ENCODE measurements at places on chromosomes 7 and 10.

- DNase-seq = no peak
Measured at GRCh38 chr10:25678220-25678619, 255.8 kb upstream of the MYO3A start.

DNA sequence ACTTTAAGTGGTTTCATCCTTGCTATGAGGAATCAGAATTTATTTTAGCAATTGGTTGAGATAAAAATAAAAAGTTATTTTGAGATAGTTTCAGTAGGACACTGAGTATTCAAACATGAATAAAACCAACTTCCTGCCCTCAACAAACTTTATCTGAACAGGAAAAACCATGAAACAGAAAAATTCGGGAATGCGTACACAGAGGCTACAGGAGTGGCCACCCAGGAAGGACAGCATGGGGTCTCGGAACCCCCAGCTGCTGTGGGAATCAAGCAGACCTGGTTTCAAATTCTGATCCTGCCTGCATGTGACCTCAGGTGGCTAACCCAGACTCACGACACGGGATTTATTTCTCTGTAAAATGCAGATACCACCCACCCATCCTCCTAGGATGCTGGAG lies 49.0 kb upstream of the GRID1 start:
- no peak for DNase-seq

DNA sequence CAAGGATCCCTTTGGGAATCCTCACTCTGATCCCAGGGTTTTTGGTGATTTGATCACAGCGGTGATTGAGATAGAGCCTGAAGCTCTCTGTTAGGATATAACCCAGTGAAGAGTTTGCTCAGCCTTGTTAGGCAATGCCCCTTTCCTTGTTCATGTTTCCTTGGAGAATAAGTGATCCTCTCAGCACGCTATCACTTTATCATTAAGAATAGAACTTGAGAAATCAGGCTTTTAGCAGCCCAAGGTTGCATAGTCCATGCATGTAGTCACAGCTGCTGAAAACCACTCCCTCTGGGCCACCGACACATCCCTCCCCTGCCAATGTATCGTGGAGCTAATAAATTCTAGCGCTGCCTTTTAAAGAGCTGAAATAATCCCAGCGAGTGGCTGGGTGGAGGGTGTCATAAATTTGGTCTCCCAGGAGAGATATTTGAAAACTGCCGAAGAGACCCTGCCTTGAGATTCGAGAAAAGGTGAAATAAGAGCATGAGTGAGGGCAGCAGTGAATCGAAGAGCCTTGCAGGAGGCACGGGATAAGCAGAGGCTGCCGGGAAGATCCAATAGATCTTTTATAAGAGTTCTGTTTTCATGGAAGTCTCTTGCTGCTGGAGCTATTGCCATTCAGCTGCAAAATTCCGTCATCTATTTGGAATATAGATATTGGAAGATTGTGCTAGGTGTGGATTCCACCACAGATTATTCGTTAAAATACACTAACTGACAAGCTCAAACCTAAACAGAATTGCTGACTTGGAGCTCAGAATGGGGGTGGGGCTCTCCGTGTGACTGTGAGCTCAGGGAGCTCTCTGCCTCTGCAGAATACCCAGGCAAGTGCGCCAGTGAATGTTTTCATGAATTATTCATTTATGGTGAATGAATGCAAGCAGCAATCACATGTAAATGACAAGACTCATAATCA lies 249.8 kb downstream of the TRIL start:
- peak; percentile 48 for DNase-seq

DNA sequence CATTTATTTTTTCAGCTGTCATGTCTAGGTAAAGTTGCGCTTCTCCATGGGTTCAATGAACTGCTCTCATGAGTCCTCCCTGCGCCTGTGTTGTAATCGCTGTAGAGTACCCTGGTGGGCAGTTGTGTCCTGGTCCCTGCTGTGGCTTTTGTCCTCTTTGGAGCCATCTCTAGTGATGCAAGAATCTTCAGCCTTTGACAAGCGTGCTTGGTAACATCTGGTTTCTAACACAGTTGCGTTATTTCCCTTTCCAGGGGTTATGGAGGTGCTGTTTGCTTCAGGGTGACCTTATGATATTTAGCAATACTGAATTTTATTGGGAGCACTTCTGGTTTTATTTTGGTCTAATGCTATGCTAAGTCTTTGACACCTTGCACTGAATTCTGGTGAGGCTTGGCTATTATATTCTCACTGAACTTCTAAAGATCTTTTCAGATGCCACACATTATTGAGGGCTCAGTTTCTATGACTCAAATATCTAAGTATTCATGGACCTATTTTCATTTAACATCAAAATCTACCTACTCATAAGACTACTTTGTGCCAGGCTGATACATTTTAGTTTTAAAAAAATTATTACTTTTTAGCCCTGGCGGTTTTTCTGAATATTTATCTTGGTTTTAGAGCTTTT lies 88.6 kb downstream of the FANK1 start:
- no peak for DNase-seq

DNA sequence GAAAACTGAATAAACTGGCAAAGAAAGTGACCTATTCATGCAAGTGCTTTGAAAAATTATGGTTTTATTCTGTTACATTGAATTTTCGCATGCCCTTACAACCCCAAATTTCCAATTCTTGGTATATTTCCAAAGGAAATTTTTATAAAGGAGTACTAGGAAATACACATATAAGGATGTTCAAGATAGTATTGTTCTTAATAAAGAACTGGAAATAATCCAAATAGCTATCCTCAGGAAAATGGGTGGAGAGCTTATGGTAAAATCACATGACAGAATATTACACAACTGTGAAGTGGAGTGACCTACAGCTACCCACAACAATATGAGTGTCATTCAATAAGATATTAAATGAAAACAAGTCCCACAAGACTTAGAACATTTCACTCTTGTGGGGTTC lies 138.9 kb upstream of the BMPER start:
- no peak for DNase-seq

DNA sequence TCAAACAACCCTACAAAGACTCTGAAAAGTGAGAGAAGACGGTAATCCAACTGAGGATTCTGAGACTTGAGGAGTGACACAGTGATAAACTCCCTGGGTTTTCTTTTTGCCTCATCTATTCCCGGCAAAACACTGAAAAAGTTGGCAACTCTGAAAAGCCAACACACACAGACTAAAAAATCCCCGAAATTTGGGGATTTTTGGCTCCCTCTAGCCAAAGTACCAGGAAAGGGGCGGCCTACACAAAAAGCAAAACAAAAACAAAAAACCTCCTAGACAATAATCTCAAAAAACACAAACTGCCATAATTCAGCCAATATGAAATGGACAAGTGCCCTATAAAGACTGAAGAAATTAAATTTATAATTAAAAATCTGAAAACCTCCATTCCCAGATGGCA lies 161.4 kb downstream of the ATE1 start:
- no peak for DNase-seq

- no peak for DNase-seq
Measured at GRCh38 chr10:14800397-14800796, 25.7 kb upstream of the FAM107B start.

GRCh38 chr10:48258105-48258504 lies 16.4 kb downstream of the FRMPD2 start:
- no peak for DNase-seq

GRCh38 chr10:32180390-32181280 lies 124.4 kb upstream of the KIF5B start:
- DNase-seq = no peak

- no peak for DNase-seq
Measured at GRCh38 chr10:15704581-15704968, 15.1 kb downstream of the ITGA8 start.

GRCh38 chr7:133029463-133029862 lies 52.4 kb downstream of the CHCHD3 start:
- DNase-seq = no peak

DNA sequence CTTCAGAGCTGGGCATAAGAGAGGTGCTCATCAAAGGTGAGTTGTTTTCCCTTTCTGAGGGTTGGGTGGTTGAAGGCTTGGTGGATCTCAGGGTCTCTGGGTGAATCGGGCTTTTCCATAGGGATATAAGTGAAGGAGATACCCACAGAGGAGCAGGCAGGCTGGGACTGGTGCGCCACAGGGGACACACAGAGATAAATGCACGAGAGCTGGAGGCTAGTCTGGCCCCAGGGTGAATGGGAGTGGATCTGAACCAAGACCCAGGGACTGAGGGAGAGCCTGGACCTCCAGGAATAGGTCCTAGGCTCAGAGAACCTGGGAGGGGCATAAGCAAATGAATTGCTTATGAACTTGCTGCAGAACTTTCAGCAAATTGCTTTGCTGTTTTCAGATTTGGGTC lies 61.5 kb downstream of the LRRC18 start:
- DNase-seq = no peak

- no peak for DNase-seq
Measured at GRCh38 chr7:22647451-22648257, 79.3 kb upstream of the IL6 start.
